Lower leg skin (tissue), 4 donors: ENCODE measurements at places on chromosomes 5 and 9. TPM values are rescaled to one million over a fixed set of nuclear protein-coding genes. Genes with fewer than 3 reads are reported as not detected.

DNA sequence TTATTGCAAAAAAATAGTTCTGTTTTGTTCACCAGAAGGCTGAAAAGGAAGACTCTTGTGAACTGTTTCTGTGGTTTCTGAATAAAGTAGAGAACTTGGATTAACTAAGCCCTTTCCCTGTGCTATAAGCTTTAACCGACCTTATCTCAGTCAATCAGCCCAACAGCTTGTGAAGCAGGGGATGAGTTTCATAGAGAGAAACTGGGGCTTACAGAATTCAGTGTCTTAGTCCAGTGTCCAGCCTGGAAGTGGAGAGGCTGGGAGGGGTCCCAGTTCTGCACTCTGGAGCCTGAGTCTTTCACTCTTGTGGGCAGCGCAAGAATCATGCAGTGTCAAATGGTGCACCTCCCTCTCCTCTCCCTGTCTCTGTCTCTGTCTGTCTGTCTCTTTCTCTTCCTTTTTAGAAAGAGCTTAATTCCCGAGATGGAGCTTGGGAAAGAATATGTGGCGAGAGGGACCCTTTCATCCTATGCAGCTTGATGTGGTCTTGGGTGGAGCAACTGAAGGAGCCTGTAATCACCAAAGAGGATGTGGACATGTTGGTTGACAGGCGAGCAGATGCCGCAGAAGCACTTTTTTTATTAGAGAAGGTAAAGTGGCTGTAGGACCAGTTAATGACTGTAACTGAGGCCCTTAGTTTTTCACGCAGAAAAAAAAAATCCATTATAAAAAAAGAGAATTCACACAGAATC lies 17.0 kb downstream of the PTPDC1 start:
- DNase-seq = no peak

DNA sequence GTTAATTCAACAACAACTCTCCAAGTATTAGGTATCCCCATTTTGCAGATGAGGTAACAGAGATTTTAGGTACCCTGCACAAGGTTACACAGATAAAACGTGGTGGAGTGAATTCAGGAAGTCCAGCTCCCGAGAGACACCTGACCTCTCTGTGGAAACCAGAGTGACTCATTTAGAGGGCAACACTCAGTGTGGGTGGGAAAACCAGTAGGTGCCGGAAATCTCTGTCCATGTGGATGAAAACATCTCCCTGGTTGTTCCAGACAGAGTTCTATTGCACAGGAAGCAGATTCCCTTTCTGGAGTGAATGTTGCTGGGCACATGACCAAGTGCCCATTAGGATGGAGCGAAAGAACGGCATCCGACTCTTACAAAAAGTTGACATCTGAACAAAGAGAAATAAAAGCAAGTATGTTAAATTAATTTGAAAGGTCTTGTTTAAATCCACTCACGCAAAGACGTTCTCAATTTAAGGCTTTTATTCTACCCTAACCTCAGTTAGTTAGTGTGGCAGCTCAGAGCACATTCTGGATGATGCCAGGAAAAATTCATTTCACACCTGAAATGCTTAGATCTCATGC lies 391.9 kb upstream of the WWC1 start:
- no peak for DNase-seq

The SPOCK1 gene
- 10.0 TPM for total RNA-seq

The ECSCR gene
- total RNA-seq = 1.4 TPM

- DNase-seq = peak; percentile 83
Observed at GRCh38 chr5:141512390-141512910, 23.6 kb downstream of the PCDHGC5 start.

The SARDH gene
- total RNA-seq = 0.10 TPM

DNA sequence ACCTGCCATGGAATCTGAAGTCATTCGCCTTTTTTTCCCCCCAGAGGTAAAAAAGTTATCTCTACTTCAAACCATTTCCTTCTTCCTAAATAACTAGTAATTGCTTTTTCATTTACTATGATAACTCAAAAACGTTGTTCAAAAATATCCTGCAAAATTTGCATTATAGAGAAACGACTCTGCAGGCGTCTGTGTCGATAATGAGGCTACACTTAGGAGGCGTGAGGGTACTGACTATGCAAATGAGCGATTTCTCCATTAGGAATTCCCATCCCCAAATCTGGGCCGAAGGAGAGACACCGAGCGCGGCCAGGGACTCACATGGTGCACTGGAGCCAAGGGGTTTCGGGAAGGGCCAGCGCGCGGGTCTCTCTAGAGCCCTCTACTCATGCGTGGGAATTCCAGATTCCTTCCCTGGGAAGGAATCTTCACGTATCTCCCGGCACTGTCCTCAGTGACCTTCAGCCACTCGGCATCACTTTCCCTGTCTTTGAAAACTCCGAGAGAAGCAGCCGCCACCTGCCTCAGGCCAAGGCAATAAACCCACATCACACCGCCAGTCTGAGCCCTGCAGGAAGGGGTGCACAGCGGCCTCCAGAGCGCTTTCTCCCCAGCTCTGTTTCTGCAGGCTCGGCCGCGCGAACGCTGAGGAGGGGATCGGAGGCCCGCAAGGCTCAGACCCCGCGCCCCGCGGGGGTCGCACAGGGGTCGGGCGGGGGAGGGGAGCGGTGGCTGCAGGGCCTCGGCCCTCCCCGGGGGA lies 718 bp upstream of the DENND4C start:
- DNase-seq = peak; percentile 94

DNA sequence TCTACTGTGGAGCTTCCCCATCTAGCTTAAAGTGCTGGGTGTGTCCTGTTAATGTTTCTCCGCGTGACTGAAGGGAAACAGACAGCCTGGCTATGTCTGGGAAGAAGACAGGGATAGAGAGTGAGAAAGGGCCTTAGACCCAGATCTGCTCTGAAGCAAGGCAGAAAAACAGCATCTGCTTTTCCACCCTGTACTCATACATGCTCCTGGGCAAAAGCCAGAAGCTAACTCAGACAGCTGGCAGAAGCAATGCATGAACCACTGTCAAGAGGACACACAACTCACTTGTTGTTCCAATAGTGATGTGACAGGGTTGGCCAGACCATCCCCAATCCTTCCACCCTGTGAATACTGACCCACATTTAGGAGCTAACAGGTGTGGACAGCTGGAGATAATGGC lies 63.3 kb downstream of the DPYSL3 start:
- no peak for DNase-seq

- DNase-seq = no peak
Observed at GRCh38 chr9:115393976-115394775, 276.2 kb upstream of the TNC start.

- no peak for DNase-seq
Observed at GRCh38 chr9:94809778-94810177, 83.3 kb downstream of the AOPEP start.

GRCh38 chr5:158998793-158999325 lies 100.9 kb downstream of the EBF1 start:
- no peak for DNase-seq

GRCh38 chr5:95045181-95045965 lies 239.5 kb downstream of the MCTP1 start:
- no peak for DNase-seq

- DNase-seq = no peak
Observed at GRCh38 chr9:86481466-86481865, 127.3 kb upstream of the TUT7 start.

The ACOT12 gene
- total RNA-seq = not detected

- DNase-seq = no peak
Observed at GRCh38 chr5:115243412-115243811, 19.3 kb downstream of the PGGT1B start.

The C9orf153 gene
- 0.63 TPM for total RNA-seq

- DNase-seq = no peak
Observed at GRCh38 chr9:135787776-135788575, 86.0 kb downstream of the KCNT1 start.

- no peak for DNase-seq
Observed at GRCh38 chr5:157222506-157223230, 42.0 kb downstream of the ITK start.

- no peak for DNase-seq
Observed at GRCh38 chr9:33344145-33344544, 53.8 kb downstream of the NFX1 start.

The C9orf78 gene
- 105 TPM for total RNA-seq

GRCh38 chr9:33211695-33212393 lies 28.1 kb upstream of the SPINK4 start:
- DNase-seq = no peak

DNA sequence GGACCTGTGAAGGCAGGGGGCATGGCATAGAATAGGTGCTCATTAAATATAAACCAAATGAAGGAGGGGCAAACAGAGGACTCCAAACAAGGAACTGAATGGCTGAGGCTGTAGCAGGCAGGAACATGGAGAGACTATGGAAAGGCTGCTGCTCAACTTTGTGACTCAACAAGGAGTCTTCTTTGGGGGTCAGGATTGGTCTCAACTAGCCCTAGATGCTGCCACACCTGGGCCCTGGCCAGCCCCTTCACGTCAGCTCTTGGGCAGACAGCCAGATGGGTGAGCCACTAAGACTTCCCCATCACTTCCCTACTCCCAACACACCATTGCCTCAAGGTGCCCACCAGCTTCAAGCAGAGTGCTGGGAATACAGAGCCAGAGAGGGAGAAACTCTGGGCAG lies 11.0 kb downstream of the RPP25L start:
- no peak for DNase-seq

The GPX8 gene
- 8.1 TPM for total RNA-seq

The FRMPD1 gene
- total RNA-seq = 16.7 TPM

DNA sequence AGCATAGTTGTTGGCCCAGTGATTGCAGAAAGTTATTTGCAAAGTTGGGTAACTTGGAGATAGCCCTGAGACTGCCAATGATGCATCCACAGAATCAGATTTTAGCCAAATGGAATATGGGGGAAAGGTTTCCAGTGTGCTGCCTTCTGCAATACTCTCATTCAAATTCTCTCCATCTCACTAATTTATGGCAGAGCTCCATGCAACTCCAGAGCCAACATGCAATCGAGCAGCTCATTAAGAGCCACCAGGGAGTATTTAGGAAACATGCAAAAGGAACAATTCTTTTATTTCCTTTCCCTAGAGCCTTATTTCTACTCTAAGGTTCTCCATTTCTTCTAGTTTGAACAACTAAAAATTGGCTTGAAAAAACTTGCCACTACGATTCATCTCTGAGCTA lies 135.9 kb upstream of the MARCHF11 start:
- no peak for DNase-seq

- DNase-seq = peak; percentile 72
Observed at GRCh38 chr5:135650081-135650480, 71.3 kb upstream of the CXCL14 start.

DNA sequence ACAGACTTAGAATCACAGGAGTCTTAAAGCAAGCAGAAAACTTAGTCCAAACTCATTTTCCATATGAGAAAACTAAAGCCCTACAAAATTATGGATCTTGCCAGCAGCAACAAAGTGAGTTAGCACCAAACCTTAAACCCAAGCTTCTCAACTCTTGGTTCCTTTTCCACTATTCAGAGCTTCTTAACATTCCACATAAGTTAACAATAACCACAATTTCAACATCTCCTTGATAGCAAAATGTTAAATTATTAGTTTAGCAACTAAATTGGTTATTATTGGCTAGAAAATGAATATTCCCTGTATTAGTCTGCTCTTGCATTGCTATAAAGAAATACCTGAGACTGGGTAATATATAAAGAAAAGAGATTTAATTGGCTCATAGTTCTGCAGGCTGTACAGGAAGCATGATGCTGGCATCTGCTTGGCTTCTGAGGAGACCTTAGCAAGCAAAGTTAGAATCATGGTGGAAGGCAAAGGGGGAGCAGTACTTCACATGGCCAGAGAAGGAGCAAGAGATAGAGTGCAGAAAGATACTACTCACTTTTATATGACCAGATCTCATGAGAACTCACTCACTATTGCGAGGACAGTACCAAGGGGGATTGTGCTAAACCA lies 26.2 kb upstream of the ARSB start:
- no peak for DNase-seq

- DNase-seq = no peak
Observed at GRCh38 chr9:121272401-121272948, 4.5 kb downstream of the GSN start.

DNA sequence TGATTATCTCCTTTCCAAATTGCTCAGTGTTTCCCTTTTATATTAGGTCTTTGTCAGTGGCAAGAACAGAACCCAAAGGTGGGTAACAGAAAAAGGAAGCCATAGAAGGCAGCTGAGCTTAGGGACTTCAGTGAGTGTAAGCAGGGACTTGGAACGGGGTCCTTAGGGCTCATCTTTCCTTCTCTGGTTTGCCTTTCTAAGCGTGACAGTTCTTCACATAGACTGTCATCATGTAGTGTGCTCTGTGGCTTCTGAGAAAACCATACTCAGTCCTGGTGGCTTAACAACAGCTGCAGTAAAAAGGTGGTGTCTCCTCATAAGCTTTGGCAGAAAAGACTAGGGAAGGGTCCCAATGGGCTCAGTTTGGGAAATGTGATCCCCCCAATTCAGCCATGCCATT lies 108.8 kb downstream of the SLC12A2 start:
- DNase-seq = no peak

The PSMB7 gene
- total RNA-seq = 187 TPM
